ENCODE measurements at places on chromosomes 16 and 17.

DNA sequence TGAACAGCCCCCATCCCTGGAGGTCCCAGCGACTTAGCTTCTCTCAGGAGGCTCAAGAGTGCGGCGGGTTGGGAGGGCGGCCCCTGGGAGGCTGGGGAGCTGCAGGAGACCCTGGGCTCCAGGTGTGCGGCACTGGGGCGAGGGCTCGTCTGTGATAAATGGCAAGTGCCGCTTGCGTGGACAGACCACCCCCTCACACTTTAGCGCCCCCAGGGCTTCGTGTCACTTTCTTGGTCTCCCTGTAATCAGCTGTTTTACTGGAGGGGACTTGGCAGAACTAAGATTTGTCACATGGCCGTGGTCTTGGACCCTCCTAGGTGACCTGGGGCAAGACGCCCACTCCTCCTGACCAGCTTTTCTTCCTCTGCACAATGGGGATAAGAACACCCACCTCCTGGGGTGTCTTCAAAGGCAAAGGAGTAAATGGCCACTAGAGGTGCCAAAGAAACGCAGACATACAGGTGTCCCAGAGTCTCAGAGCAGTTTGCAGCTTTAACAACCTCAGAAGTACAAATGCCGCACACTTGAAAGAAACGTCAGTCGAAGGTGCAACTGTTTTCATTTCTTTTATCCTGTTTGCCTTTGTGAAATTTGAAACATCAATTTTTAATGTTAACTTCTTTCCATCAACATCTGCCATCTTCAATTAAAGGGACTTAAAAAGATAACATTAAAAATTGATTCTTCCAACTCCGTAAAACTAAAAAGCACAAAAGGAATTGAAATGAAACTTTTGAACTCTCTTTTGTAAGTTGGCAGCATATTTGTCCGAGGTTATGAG is 946 bp downstream of the OSGIN1 start:
- peak; percentile 14 for DNase-seq

DNA sequence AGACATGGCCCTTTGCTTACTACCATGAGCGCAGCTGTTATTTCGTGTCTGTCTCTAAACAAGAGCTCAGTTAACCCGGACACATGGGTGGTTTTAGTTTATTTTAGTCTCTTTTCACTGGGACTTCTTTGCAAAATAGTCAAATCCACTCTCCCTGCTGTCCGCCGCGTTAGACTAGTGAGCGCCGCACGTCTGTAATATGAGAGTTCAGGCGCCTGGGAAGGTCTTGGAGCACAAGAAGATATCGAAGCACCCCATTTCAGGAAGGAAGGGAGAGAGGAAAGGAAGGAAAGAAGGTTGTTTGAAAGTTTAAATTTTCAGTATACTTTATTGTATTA is 111.0 kb upstream of the CHMP6 start:
- DNase-seq = no peak

- no peak for DNase-seq
These were observed 215.5 kb downstream of the MRTFB start for GRCh38 chr16:14286368-14287230.

DNA sequence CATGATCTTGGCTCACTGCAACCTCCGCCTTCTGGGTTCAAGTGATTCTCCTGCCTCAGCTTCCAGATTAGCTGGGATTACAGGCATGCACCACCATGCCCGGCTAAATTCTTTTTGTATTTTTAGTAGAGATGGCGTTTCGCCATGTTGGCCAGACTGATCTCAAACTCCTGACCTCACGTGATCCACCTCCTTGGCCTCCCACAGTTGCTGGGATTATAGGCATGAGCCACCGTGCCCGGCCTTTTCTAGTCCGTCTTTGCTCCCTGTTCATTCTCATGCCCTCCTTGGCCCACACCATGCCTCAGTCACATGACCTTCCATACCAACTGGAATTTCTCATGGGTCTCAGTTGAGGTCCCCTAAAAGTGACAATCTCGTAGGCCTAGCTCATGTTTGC is 86.9 kb downstream of the SNX29 start:
- DNase-seq = no peak

DNA sequence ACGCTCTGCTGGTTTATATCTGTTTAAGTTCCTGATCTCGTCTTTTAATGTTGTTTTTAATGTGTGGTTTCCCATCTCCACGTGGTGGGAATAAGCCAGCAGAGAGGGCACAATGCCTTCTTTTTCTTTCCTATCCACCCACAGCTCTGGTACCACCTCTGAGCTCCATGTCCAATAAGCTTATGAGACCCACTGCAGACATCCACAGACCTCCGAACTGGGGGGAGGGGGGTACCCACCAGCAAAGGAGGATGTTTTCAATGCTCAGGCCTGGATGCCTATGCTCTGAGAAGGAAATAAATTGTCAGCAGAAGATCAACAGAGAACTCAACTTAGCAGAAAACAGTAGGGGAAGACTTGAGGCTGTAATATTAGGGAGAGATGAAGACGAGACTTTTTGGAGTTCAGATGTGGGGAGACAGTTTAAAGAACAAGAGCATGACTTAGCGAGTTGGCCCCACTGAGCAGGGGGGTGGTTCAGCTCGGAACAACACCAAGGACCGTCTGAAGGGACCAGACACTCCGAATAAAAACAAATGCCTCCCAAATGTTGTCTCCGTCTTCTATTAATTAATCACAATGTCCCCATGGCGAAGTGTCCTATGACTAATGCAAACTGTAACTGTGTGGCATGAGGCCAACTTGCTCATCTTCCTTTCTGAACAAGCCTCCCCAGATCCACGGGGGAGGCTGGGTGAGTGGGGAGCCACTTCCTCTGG is 62.7 kb downstream of the GAS7 start:
- peak; percentile 84 for DNase-seq

GRCh38 chr17:79711715-79712305 is 18.9 kb upstream of the ENPP7 start:
- DNase-seq = no peak

GRCh38 chr17:80920441-80920840 is 71.2 kb upstream of the CHMP6 start:
- DNase-seq = no peak

DNA sequence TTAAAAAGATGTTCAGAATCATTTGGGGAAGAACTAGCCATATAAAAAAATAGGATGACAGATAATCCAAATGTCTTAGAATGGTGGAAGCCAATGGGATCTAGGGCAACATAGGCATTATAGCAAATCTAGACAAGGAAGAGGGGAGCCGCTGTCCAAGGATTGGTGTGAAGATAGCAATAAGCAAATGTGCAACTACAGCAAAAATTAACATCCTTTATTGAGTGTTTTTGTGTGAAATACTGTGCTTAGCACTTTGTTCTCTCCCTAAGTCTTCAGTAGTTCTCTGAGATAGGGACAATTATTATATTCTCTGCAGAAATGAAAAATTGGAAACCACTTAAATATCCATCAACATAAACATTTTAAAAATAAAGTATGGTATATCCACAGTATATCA is 177.0 kb downstream of the PHKB start:
- DNase-seq = no peak

GRCh38 chr17:43892647-43892952 is 14.7 kb downstream of the MPP2 start:
- no peak for DNase-seq

DNA sequence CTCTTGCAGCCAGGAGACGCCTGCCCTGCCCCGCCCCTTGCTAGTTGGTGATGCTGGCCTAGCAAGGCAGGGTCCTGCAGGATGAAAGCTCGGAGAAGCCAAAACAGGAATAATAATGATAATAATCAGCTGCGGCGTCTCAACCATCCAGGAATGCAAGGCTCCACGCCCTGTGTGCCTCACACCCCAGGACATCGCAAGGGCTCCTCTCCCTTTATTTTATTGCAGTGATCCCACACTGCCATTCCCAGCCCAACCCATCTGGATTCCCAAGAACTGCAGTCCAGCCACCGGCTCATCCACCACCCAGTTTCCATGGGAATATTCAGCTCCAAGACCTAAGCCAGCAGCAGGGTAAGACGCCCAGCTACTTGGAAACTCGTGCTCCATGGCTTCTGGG is 21.0 kb upstream of the ZNF652 start:
- no peak for DNase-seq

Measured in fibroblast of skin of right quadriceps (primary cell).